ENCODE measurements at places on chromosomes 4 and X.

GRCh38 chr4:4680758-4681157 lies 138.9 kb upstream of the STX18 start:
- no peak for DNase-seq

DNA sequence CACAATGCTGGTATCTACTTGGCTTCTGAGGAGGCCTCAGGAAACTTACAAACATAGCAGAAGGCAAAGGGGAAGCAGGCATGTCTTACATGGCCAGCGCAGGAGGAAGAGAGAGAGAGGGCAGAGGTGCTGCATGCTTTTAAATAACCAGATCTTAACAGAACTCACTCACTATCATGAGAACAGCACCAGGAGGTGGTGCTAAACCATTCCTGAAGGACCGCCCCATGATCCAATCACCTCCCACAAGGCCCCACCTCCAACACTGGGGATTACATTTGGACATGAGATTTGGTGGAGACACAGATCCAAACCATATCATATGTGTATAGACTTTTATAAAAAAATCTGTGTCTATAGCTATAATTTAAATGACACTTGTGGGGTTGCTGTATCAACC lies 48.6 kb upstream of the ERVMER34-1 start:
- no peak for DNase-seq

GRCh38 chr4:26462874-26463273 lies 27.4 kb downstream of the CCKAR start:
- DNase-seq: no peak

- DNase-seq: no peak
These were observed 74.1 kb upstream of the WDR44 start for GRCh38 chrX:118271775-118272174.

- no peak for DNase-seq
These were observed 22.6 kb downstream of the PLS3 start for GRCh38 chrX:115583496-115584004.

DNA sequence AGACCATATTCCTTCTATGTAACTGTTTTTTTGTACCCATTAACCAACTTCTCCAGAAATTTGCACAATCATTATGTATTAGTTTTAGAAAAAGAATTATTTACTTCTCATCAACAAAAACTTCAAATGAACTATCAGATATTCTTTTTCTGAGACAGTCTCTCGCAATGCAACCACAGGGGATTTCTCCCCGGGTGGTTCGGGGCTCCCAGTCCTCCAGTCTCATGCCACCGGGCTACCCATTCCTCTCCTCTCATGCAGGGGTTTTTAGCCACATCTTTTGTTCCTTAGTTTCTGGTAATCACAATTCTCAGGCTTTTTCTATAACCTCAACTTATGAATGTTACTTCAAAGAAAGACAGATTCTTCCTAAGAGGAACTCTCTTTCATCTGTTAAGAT lies 46.6 kb upstream of the CLNK start:
- no peak for DNase-seq

DNA sequence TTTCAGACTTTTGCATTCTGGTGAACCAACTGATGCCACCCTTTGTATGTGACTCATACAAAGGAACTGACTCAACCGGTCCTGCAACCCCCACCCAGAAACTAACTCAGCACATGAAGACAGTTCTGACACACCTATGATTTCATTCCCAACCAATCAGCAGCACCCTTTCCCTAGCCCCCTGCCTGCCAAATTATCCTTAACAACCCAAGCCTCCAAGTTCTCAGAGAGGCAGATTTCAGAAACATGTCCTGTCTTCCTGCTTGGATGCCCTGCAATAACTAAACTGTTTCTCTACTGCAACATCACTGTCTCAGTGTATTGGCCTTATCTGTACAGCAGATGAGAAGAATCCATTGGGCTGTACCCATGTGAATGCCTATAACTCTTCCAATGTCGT lies 284.7 kb downstream of the CAMK2D start:
- DNase-seq: no peak

- no peak for DNase-seq
These were observed 876.2 kb upstream of the HS3ST1 start for GRCh38 chr4:12304905-12305304.

DNA sequence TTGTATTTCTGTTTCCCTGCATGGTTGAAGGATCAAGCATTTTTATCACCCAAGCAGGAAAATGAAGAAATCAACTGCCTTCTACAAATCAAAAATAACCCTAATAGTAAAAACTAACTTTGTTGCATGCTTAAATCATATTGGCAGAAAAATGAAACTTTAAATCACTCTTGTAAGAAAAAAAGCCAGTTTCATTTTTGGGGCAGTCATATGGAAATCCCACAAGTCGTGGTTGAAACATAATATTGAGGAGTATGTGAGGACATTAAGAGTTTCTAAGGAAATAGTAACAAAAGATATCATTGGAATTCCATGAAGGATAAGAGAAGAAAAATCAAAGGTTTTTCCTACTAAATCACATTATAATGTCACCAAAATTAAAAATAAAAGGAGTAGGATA lies 8.4 kb downstream of the TEC start:
- no peak for DNase-seq

- no peak for DNase-seq
These were observed 149.3 kb downstream of the SPRY1 start for GRCh38 chr4:123545667-123546572.

- DNase-seq: no peak
These were observed 26.1 kb upstream of the CFAP299 start for GRCh38 chr4:80309294-80310004.

DNA sequence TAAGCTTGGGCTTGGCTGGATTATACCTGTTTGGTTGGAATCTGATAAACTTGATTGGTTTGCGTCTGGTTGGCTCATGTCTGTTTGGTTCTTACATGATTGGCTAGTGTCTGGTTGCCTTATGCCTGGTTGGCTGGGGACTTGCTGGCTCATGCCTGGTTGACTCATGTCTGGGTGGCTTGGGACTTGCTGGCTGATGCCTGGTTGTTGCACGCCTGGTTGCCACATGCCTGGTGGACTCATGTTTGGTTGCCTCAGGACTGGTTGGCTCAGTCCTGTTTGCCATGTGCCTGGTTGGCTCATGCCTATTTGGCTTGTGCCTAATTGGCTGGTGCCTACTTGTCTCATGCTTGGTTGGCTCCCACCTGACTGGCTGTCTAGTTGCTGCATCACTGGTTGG lies 104.5 kb downstream of the APOOL start:
- DNase-seq: no peak

DNA sequence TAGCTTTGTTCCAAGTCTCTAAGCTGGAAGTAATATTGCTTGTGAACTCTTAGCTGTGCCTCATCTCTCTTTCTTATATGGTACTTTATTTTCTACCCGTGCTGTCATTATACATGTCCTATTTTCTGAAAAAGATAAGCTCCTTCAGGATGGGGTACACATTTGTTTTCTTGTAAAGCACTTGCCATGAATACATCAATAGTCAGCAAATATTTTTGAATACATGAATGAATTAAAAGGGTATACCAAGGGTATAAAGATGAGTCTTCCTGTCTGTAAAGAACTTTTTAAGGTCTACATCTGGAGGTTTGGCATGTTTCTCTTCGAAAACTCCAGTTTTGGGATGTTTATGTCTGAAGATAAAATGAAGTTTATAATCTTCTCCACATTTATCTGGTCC lies 26.7 kb downstream of the SCOC start:
- DNase-seq: no peak

- no peak for DNase-seq
These were observed 47.8 kb downstream of the RHOH start for GRCh38 chr4:40244606-40245005.

DNA sequence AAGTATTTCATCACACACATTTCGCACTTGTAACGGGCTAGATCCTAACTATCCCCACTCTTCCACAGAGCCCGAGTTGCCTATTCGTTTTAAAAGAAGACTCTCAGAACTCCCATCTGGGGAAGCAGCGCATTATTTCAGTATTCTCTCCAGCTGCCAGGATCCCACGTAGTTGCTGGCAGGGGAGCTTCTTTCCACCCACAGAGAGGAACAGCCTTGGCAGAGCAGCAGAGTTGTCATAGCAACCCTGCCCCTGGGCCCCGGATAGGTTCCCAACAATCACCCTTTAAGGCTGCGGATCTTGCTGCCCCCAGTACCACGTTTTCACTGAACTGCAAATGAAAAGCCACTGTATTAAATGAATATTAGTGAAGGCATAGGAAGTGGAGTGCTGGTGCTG lies 106.7 kb downstream of the GPM6A start:
- no peak for DNase-seq

GRCh38 chr4:125891597-125892258 lies 577.0 kb downstream of the FAT4 start:
- no peak for DNase-seq

GRCh38 chrX:19807414-19807813 lies 80.0 kb downstream of the SH3KBP1 start:
- no peak for DNase-seq

GRCh38 chr4:67035501-67035900 lies 509.8 kb downstream of the CENPC start:
- DNase-seq: no peak

DNA sequence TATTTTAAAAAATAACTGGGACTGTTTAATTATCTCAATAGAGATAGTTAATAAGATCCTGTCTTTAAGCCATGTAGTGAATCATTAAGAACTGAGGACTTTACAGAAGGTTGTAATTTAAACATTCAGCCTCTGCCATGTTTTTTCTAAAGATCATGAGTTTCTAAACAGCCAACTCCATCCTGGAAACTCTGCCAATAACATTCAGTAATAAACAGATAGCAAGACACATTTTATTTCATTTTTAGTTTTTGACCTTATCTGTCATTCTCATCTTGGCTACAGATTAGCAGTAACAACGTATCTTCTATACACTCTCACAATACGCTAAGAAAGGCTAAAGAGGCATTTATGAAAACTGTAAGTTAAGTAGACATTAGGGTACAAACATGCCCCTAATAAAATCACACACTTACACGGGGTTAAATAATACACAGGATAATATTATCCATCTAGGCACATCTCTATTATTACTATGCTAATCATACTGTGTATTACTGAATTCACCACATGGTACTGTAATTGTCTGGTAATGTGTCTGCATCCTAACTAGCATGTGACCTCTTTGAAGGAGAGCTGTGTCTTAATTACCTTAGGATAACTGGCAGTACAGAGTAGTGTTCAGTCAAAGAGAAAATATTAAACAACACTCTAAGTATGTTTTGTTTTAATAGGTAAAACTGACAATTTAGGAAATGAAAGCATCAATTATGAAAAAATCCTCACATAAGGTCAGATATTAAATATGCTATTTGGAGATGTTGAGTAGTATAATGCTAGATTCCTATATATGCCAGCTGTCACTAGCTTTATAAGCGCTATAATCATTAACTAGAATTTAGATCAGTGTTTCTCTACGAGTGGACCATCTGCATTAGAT lies 122.4 kb upstream of the NAP1L5 start:
- DNase-seq: no peak

DNA sequence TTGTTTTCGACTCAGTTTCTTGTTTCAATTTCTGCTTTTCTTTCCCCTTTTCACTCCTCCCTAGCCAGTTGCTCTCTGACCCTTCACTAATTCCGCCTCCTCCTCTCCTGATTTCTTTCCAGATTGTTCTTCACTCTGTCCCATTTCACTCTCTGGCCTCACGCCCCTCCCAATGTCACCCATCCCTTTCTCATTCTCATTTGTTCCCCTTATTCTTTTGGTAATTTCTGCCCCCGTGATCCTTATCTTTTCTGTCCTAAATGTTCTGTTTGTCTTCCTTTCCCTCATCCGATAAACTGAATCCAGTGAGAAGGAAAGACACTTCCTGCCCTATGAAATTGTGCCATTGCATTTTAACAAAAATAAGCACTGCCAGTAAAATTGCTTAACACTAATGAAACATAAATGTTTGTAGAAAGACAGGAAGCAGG lies 94.5 kb upstream of the RASGEF1B start:
- DNase-seq: no peak

DNA sequence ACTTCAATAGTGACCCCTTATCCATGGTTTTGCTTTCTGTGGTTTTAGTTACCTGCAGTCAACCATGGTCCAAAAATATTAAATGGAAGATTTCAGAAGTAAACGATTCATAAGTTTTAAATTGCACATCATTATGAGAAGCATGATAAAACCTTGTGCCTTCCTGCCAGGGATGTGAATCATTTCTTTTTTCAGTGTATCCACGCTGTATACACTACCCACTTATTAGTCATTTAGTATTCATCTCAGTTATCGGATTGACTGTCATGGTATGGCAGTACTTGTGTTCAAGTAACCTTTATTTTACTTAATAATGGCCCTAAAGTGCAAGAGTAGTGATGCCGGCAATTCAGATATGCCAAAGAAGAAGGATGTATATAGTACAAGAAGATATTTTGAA lies 37.7 kb upstream of the TASL start:
- DNase-seq: no peak

DNA sequence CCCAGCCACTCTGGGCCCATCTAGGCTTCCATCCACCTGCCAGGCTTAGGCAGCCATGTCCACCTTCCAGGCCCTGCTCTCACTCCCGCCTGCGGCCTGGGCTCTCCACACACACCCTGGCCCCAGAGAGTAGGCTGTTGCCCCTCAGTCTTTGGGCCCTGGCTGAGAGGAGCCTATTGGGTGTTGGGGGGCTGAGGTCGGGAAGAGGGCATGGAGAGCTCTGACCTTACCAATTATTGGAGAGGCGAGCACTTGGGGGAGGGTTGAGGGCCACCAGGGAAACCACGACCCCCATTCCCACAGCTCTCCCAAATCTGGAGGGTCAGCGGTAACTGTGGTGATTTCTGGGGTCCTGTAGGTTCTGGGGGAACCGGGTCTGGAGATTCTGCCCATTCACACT lies 38.2 kb downstream of the HTRA3 start:
- DNase-seq: no peak
